ENCODE measurements at places on chromosomes 3 and 15.

- no peak for DNase-seq
Measured at GRCh38 chr3:46194868-46195553, 13.1 kb downstream of the CCR1 start.

DNA sequence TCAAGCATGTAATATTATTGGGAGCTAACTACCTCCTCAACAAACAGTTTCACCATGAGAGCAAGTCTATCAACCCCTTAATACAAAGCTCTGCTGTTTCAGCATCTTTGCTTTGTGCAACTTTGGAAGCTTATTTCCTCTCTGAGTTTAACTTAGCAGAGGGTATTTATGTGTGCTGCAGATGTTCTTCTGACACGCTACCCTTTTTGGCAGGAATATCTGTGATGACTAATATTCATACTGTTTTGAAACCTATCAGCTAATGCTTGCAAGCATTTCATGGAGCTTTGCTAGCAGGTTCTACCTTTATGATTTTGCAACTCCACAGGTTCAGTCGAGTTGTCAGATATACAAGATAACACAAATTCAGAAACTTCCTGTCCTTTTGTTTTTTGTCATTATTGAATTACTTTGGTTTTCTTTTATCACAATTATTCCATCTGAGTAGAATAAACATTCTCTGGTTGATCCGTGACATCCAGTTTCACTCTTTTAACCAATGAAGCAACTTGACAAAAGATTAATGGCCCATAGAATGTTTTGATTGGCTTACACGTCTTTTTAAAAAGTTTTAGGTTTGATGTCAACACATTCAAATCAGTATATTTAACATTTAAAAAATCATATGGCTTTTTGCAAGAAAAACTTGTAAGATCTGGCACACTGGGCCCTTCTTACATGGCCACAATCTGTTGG is 1.7 kb upstream of the SLC9A9 start:
- no peak for DNase-seq

DNA sequence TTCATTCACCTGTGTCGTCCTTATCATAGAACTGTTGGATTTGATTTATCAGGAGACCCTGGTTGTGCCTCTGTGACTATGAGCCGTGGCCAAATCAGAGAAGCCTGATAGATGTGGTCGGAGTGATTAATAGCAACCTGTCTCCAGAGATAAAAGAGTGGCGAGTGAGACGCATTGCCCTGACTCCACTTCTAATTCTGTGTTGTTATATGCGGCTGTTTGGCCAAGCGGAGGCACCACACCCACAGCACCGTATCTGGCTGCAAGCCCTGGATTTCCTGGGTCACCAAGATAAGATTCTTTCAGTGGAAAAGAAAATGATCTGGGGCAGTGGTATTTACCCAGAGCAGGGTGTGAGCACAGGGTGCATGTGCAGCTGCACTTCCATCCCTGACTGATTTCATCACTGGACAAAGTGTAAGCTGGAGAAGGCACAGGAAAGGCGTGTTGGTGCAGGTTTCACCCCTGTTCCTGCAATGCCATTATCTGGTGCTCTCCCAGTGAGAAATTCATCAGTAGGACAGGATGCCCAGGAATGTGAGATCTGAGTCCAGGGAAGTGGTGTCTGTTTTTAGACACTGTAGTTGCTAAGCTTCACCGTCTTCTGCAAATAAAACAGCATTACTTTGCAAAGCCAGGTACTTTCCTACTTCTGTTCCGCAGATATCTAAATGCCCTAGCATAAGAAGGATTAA is 84.6 kb downstream of the CD47 start:
- DNase-seq = no peak

- no peak for DNase-seq
Measured at GRCh38 chr15:27250223-27250622, 279.2 kb downstream of the GABRG3 start.

GRCh38 chr3:185406121-185406620 is 43.2 kb downstream of the MAP3K13 start:
- DNase-seq = no peak

GRCh38 chr3:23785097-23785645 is 20.6 kb upstream of the UBE2E1 start:
- DNase-seq = no peak

GRCh38 chr3:69500604-69501003 is 114.7 kb upstream of the FRMD4B start:
- DNase-seq = no peak

GRCh38 chr3:125654526-125654925 is 59.2 kb upstream of the OSBPL11 start:
- no peak for DNase-seq

DNA sequence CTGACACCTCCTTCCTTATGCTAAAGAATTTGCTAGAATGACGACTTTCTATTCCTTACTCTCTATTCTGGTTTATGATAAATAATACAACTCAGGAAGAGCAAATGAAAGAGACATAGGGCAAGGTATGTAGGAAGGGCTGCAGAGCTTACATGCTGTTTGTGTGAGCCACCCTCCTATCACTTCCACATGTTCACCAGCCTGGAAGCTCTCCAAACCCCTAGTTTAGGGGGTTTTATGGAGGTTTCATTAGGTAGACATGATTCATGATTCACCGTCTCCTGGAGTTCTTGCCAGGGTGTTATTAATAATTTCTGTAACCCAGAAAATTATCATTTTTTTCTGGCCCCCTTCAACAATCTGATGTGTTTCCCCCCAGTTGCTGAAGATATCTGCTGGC is 172.1 kb upstream of the COL8A1 start:
- no peak for DNase-seq

- no peak for DNase-seq
Measured at GRCh38 chr3:98213276-98213675, 46.8 kb downstream of the OR5H15 start.

DNA sequence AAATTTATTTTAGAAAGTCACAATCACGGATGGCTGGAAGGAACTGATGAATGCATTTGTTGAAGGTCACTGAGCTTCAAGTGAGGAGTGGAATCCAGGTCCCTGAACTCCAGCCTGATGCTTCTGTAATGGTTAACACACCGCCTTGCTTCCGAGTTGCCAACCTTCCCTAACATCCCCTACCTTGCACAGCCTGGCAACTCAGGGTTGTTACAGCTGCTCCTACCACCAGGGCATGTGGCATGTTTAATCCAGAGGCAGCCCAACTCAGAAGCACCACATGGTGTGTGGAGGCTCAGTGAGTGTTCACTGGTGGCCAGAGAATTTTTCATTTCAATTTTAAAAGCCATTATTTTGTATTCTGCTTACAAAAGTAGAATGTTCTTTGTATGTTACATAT is 4.9 kb downstream of the TM2D3 start:
- DNase-seq = no peak

GRCh38 chr3:33089515-33089914 is 7.4 kb downstream of the GLB1 start:
- no peak for DNase-seq

GRCh38 chr3:125194849-125195601 is 17.5 kb downstream of the SLC12A8 start:
- no peak for DNase-seq

- no peak for DNase-seq
Measured at GRCh38 chr15:39250460-39251186, 330.3 kb upstream of the THBS1 start.

DNA sequence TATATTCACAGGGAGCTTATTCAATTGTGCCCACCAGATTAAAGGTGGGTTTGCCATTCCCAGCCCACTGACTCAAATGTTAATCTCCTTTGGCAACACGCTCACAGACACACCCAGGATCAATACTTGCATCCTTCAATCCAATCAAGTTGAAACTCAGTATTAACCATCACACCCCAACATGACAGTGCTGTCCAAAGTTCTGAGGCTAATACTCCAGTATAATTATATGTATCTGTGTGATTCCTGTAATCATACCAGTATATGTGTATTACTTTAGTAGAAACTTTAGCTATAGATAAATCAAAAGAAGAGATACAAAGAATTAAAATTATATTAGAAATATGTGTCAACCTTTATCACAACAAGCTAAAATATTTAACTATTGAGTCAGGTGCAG is 1166.0 kb downstream of the ZPLD1 start:
- DNase-seq = no peak

DNA sequence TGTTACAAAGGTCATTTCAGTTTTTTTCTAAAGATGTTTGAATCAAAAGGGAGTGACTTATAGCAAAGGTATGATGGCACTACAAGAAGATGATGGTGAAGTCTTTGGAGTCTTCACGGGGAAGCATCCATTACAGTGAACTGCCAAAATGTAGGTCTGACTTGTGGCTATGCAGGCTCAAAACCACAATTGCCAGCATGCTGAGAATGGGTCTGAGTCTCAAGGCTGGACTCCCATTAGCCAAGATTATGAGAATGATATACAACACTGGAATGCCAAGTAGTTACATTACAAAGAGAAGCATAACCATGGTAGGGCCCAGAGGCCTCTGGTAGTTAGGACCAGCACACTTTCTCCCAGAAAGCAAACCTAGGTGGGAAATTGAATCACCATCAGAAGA is 194.2 kb downstream of the MTHFS start:
- DNase-seq = no peak

- DNase-seq = no peak
Measured at GRCh38 chr3:70466096-70466495, 153.7 kb upstream of the MDFIC2 start.

DNA sequence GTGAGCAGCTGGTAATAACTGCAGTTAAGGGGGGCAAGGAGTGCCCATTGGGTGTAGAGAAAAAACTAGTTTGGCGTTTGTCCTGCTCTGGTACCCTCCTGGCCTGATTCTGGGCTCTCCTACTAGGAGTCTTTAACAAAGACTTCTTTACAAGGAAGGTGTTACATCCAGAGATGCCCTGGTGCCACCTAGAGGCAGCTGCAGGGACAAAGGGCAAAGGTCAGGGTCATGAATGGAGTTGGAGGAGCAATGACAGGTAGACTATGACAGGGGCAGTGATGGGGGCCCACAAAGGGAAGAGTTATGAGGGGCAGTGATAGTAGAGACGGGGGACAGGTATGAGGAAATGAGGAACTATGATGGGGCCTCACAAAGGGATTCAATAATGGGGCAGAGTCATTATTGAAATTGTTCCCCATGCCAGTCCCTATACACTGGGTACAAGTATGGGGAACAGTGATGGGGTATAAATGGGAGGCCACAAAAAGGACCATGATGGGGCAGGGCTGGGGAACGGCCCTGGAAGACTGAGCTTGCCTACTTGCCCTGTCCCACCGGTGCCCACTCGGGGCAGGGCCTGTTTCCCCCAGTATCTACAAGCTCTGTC is 7.9 kb downstream of the CCDC71 start:
- DNase-seq = no peak

DNA sequence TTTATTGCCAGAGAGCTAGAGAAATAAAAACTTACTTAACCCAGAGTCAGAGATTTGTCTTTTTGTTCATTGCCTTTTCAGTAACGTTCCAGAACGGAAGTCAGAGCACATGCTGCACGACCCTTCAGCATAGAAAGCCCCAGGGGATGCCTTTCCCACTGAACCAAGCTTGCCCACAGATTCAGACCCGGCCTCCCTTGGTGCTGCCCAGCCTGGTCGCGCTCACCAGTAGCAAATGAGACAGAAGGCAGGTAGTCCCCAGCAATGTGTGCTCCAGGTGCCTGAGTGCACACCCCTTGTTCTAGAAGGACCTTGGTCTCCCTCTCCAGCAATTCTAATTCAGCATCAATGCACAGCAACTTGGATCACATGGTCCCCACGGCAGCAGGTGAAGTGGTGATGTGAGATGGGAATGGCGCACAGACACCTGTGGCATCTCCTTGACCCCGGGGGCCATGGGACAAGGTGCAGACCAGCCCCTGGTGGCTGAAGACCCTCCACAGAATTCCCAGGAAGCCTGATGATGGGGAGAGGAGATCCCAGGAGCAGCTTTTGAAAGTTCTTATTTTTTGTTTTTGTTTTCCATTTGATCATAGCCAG is 91.8 kb upstream of the IQSEC1 start:
- no peak for DNase-seq

DNA sequence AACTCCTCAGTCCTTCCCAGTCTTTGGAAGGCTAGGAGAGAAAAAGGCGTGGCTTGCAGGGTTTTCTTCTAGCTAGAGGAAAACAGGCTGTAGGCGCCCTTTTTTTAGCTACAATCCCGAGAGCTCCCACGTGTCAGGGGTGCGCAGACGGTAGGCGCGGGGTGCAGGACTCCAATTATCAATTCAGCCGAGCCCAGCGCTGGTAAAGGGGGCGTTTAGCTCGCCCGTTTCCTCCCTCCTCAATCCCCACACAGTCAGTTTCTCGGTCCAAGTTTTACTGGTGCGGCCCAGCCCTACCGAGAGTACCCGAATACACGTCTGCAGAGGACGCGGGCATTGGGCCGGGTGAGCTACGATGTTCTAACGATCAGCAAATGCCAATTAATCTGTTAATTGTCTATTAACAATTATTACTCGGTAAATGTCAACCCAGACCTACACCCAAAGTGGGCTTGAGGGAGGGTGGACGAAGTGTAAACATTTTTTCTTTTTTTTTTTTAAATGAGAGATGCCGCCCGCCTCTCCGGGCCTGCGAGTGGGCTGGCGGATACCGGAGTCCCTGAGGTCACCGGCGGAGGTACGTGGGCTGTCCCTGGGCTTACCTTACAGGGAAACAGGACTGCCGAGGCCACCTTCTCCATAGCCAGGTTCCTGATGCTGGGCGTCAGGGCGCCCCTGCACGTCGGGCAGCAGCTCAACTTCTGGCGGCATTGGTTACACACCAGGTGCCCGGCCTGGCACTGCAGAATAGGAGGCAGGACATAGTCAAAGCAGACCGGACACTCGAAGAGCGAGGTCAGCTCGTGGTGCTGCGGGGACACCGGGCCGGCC is 923 bp downstream of the SIAH2 start:
- DNase-seq = peak; percentile 55

GRCh38 chr3:90011131-90011530 is 903.7 kb downstream of the EPHA3 start:
- no peak for DNase-seq

DNA sequence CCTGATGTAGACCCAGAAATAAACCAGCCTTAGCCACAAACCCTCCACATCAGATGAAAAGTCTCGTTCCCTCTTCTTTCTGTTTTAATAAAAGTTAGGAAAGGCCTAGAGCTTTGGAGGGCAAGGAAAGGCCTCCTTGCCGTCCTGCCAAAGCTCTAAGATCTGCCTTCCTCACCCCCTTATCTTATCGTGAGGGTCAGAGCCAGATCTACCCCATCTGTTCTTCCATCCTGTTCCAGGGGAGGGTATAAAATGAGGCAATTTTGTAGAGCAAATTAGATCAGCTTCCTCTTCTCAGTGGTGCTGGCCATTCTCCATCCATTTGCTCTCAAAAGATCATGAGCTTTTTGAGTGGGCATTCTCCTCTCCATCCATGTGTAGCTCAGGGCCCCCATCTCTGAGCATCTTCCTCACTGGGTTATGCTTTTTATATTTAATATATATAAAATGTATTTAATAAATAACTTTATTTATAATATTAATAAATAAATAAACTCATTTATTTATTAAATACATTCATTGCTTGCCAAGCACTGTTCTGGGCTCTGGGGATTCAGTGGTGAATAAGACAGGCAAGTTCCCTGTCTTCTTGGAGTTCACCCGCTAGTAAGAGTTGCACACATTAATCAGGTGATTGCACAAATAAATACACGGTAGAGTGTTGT is 2.0 kb upstream of the SLC24A1 start:
- no peak for DNase-seq

DNA sequence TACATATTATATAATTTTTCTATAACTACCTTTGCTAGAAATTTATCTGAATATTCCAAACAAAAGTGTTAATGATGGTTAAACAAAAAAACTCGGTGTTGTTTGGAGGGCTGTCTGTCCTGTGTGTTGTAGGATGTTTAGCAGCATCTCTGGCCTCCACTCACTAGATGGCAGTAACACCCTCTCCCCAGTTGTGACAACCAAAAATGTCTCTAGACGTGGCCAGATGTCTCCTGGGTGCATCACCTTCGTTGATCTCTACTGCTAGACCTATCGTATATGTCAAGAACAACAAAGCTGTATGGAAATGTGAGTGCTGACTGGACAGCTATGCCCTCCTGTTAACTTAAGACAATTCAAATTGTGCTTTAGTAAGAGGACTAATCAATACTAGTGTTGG is 14.1 kb downstream of the ANKRD34C start:
- DNase-seq = no peak
